ENCODE measurements at places on chromosomes 3 and 15.

DNA sequence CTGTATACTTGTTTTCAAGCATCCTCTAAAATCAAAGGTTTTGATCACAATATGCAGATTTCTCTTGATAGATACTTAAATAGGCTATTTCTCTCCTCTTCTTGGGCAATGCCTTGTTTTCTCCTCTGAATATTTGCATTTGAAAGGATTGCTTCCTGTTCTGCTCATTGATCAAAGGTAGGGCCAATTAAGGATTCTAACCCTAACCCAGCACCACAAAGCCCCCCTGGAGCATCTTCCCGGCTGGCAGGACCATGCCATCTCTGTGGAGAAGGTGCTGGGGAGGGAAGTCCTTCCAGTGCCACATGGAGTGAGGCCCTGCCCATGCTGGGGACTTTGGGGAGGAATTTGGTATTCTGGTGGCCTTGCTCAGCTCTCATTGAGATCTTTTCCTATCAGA is 11.3 kb upstream of the NIPA2 start:
- DNase-seq, result no peak

- DNase-seq, result no peak
Observed at GRCh38 chr3:100838157-100838556, 128.9 kb downstream of the TFG start.

DNA sequence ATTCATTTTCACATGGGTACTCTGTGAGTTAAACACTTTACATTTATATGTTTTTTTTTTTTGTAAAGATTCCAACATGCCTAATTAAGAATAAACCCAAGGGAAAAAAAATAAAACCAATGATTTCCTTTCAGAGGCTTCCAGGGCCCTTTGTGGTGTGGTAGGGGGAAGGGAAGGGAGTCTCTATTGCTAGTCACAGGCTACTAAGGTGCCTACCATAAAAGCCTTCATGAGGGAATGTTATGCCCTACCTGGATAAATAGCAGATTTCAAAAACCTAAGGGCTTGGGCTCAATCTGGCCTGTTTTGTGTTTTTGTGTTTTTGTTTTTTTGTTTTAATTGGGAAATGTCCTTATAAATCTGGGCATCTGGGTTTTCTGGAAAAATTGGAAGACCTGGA is 38.9 kb upstream of the SSR3 start:
- no peak for DNase-seq

DNA sequence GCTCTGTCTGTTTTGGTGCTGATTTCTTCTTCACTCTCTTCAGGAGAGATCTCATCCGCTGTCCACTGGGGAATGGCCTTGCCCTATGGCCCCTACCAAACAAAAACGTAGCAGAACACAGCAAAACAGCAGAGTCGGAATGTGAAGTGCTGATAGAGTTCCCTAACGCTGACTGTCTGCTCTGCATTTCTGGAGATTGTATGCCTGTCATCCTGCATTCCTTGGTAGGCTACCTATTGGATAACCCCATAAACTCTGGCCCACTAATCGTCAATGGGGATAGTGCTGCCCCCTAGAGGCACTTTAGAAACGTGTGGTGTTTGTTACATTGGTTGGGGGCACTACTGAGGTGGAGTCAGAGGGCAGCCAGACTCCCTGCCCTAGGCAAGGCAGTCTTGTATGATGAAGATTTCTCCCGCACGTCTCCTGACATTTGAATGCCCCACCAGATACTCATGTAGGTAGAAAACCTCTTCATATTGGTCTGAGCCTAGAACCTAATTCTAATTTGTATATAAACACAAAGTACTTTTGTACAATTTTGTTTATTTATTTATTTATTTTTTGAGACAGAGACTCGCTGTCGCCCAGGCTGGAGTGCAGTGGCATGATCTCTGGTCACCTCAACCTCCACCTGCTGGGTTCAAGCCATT is 15.6 kb upstream of the MAGEF1 start:
- peak; percentile 81 for DNase-seq

DNA sequence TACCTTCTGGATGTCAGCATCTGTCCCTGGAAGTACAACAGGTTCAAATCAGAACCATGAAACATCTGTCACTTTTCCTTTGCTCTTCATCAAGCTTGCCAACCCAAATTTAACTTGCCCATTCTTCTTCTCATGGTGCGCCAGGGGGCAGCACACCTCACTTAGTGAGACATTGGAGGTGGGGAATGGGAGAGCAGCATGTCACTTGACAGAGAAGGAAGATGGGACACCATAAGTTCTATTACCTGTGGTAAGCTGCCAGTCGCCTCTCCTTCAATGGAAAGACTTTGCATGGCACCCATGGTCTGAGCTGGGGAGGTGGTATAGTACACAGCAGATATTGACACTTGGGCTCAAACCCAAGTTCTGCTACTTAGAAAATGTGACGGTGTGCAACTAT is 2.9 kb downstream of the SCN5A start:
- peak; percentile 63 for DNase-seq

DNA sequence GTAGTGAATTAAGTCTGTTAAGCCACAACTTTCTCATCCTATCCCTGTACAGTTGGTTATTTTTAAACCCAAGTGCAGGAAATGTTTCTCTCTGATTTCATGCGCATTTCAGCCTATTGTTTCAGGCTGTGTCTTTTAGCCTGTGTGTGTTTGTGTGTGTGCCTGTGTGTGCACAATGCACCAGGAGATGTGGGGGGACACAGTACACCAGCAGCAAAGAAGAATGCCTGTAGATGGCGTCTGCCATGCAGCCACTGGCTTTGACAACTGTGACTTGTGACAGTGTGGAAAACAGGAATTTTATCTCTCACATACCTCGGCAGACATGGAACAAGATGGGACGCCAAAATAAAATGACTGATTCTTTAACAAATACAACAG is 43.6 kb upstream of the PLXNA1 start:
- DNase-seq, result no peak

DNA sequence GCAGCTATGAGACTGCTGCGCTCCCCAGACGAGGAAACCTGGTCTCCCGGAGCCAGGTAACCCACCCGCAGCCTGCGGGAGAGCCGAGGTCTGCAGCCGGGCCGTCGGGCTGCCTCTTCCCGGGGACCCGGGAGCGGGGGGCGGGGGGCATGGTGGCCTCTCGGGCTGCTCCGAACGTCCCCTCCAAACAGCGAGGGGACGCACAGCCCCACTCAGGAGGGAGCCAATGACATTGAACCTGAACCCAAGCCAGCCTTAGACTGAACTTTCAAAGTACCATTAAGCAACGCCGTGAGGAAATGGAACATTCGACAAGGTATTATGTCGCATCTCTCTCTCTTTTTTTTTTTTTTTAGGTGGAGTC is 29.8 kb upstream of the ALDH1A3 start:
- DNase-seq, result no peak

- DNase-seq, result no peak
Observed at GRCh38 chr15:29870495-29871151, 48.4 kb upstream of the TJP1 start.

All from GM13976 (cell line).